Stimulated activated CD4-positive, alpha-beta T cell treated with anti-CD3 and anti-CD28 coated beads, Interleukin-4, amount 100 ng/mL, for 4 hours (primary cell): ENCODE measurements at places on chromosomes 2 and 18.

DNA sequence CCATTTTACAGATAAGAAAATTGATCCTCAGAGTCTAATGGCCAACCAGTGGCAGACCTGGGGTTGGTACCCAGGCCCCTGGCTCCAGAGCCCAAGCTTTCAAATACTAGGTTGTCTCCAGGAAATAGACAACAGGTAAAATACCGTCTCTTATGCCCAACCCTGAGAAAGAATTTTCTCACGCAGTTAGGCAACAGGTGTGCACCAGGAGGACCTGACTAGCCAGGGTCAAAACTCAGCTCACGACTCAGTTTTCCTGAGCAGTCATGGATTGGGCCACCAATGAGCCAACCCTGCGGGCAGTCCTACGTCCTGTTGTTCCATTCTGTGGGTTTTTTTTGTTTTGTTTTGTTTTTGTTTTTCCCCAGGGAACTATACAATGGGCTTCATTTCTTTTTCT lies 13.5 kb downstream of the TRIB2 start:
- DNase-seq, result no peak

DNA sequence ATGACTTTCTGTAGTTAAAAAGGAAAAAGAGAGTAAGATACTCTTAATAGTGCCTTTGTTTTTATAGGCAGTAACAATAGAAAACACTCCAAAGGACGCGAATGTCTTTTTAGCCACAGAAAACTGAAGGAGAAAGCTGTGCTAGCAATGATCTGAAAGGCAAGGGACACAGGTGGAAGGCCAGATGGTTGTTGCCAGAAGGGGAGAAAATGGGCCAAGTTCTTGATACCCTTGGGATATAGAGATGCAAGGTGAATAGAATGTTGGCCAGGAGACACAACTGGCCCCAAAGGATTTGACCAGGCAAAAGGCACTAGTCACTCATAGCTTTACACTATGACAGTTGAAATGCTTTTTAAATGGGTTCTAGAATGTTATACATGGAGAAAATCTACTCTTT lies 180.0 kb downstream of the NRXN1 start:
- DNase-seq, result no peak

DNA sequence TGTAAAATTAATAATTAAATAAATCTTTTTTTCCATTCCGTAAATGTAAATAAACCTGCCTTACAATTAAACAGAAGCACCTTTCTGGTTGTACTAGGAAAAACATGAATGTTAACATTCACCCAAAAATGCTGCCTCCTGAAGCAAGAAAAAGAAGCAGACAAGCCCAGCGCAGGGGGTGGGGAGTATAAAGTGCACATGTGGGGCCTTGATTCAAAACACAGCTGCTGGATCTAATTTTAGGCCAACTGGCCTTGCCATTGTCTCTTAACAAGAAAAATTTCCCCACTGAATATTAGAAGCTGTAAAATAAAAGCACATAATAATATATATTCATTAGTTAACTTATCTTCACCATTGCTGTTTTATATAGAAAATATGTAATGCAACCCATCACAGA lies 28.3 kb downstream of the TCF4 start:
- no peak for DNase-seq

DNA sequence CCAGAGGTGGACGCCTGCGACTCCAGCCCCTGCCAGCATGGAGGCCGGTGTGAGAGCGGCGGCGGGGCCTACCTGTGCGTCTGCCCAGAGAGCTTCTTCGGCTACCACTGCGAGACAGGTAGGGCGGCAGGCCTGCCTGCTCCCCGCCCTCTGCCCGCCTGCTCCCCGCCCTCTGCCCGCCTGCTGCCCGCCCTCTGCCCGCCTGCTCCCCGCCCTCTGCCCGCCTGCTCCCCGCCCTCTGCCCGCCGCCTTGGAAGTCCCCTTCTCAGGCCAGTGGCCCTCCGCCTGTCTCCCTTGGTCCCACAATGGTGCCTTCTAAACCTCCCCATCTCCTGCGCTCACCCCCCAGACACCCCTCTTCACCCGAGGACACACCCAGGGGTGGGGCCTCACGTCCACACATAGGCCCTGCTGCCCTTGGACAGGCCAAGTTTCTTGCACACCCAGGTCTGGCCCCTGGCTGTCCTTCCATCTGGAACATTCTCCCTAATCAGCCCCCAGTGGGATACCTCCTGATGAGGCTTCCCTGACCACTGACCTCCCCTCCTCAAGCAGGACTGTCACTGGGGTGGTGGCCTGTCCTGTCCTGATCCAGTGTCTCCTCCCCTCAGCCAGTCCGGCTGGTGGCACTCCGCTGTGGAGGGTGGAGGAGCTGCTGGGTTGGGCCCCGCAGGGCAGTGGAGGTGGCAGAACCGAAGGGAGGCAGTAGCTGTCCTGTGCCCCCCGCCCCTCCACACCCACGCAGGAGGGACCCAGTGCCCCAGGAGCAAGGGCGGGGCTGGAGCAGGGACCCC lies 37.9 kb downstream of the MTERF4 start:
- DNase-seq, result peak; percentile 19

DNA sequence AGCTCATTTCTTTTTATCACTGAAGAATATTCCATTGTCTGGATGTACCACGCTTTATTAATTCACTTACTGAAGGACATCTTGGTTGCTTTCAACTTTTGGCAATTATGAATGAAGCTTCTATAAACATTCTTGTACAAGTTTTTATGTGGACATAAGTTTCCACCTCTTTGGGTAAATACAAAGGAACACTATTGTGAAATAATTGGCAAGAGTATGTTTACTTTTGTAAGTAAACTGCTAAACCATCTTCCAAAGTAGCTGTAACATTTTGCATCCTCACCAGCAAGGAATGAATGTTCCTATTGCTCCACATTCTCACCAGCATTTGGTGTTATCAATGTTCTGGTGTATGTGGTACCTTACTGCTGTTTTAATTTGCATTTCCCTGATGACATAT lies 15.8 kb upstream of the VWC2L start:
- no peak for DNase-seq

- DNase-seq, result no peak
Measured at GRCh38 chr2:211751848-211752247, 786.8 kb downstream of the ERBB4 start.

- DNase-seq, result no peak
Measured at GRCh38 chr2:64311948-64312621, 141.9 kb upstream of the LGALSL start.

DNA sequence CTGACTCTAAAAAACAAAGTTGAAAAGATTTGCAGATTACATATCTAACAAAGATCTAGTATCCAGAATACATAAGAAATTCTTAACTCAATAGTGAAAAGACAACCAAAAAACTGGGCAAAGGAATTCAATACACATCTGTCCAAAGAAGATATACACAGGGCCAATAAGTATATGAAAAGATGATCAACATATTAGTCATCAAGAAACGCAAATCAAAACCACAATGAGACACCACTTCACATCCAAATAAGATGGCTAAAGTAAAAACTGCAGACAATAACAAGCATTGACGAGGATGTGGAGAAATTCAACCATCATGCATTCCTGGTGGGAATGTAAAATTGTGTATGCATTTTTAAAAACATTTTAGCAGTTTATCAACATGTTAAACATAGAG lies 256.0 kb downstream of the EIPR1 start:
- no peak for DNase-seq

DNA sequence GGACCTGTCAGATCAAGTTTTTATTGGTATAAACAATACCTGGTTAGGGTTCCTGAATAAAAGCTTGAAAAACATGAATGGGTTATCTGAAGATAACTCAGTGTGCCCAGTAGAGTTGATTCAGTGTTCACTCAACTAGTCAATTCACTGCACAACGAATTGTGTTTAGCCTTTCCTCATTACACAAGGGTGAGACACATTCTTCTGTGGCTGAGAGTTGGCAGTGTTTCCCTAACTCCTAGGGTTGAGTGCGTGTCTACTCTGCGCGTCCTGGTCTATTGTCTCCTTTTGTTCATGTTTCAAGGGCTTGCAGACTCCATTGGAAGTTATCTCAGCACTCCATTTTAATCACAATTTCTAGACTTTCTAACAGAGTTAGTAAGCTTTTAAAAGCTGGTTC lies 32.8 kb upstream of the TMEM178A start:
- no peak for DNase-seq

- DNase-seq, result no peak
Measured at GRCh38 chr18:32237049-32237448, 47.2 kb downstream of the MEP1B start.

DNA sequence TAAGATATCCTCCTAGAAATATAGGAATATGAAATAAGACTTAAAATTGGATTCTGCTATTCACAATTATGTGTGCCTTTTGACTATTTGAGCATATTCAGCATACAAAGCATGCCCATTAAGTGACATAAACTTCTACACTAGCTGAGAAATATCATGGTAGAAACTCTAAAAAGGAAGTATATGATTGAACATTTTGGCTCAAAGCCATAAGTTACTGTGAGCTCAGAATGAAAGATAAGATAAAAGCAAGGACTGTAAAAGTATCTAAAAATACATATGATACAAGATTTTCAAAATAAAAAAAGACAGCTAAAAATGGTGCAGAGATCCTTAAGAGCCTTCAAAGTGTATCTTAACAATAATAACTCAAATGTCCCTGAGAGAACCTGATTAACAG lies 340.5 kb upstream of the SLC39A10 start:
- DNase-seq, result no peak

DNA sequence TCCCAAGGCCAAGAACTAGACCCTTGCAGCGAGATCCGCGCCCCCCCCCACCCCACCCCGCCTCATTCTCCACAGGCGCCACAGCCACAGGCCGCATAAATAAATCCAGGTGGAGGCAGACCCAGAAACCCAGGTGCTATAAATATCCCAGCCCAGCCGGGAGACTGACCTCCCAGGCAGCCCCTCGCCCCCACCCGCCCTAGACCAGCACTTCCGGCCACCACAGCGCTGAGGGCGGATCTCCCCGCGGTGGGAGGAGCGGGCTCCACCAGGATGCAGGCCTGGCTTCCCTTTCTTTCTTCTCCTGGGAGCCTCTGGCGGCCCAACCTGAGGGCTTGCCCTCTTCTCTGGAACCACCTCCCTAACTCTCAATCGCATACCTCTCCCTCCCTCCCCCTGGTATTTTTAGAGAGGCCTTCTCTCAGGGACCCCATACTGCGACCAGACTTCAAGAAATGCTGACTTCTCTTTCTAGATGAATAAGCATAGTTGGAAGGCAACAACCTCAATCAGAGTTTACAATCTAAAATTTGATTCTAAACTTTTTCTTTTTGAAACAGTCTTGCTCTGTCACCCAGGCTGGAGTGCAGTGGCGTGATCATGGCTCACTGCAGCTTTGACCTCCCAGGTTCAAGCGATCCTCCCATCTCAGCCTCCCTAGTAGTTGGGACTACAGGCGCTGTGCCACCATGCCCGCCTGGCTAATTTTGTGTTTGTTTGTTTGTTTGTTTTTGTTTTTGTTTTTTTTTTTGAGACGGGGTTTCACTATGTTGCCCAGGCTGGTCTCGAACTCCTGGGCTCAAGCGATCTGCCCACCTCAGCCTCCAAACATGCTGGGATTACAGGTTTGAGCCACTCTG lies 55.0 kb downstream of the PKDCC start:
- peak; percentile 18 for DNase-seq

DNA sequence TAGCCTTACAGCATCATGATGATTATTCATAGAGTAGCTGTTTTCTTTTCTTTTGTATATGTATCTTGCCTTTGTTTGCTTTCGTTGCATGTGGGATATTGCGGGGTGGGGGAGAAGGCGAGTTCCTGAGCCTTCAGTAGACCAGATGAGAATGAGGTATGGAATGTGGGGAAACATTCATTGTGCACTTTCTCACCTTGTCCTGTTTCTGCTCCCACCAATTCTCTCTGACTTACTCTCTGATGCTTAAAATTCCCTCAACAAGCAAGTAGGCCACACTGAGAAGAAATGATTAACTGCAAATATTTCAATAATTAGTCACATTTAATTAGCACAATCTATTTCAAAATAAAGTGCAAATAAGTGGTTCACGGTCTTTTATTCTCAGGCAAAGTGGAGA lies 31.0 kb downstream of the GKN2 start:
- no peak for DNase-seq

GRCh38 chr18:63195326-63196159 lies 124.0 kb downstream of the BCL2 start:
- DNase-seq, result no peak

- DNase-seq, result no peak
Measured at GRCh38 chr2:3300224-3300995, 77.2 kb downstream of the EIPR1 start.

- no peak for DNase-seq
Measured at GRCh38 chr2:146246002-146246735, 1598.7 kb upstream of the ACVR2A start.
